ENCODE measurements at places on chromosomes 2 and 18.
A peak's percentile ranks its signal among the peaks of the same experiment; 100 is the strongest.

DNA sequence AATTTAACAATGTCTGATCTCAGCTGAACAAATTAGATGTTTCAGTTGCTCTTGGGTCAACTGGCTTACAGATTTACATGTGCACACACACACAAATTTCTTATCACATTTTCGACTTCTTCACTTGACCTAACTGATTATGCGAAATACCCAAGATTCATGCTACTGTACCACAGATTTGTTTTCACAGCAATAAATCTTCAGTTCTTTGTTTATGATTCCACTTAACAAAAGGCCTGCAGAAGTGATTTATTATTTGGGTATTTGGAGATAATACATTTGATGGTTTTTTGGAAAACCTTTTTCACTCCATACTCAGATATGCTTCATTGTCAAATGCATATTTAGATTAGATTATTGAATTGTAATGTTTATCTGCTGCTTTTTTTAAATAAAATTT is 129.0 kb downstream of the GALNT1 start:
- no peak for DNase-seq

- no peak for DNase-seq
These were observed 33.9 kb downstream of the PTPN18 start for GRCh38 chr2:130389783-130390182.

GRCh38 chr2:218981881-218982585 is 3.0 kb downstream of the FEV start:
- DNase-seq, result no peak

GRCh38 chr18:32310774-32311173 is 120.9 kb downstream of the MEP1B start:
- DNase-seq, result no peak

DNA sequence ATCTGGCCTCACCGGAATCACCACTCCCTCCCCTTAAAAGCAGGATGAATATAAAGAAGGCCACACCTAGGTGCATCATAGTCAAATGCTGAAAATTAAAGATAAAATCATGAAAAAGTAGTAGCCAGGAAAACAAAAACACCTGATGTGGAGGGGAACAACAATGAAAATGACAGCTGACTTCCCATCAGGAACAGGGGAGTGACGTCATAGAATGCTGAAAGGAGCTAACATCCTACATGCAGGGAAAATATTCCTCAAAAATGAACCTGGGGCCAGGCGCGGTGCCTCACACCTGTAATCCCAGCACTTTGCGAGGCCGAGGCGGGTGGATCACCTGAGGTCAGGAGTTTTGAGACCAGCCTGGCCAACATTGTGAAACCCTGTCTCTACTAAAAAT is 108.1 kb downstream of the UGGT1 start:
- no peak for DNase-seq

- peak; percentile 82 for DNase-seq
These were observed 27.0 kb downstream of the DNMT3A start for GRCh38 chr2:25314514-25315315.

- no peak for DNase-seq
These were observed 89.1 kb upstream of the MBOAT2 start for GRCh38 chr2:9092383-9093282.

DNA sequence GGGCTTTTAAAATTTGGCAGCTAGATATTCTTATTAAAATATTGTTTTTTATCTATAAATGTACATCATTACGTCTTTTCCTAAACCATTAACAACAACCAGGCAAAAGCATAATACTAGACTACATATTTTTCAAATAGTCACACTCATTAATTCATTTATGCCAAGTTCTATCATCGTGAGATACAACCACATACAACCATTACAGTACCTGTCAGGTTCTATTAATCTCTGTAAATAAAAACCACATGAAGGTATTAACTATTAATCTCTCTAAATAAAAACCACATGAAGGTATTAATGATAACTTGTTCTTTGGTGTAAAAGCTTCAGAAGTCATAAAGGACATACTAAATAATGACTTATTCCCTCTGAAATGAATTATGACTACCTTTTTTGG is 432.7 kb downstream of the TMX3 start:
- DNase-seq, result no peak

- DNase-seq, result no peak
These were observed 463.9 kb upstream of the HS6ST1 start for GRCh38 chr2:128782411-128783192.
